CD4-positive, alpha-beta T cell treated with Interleukin-15 for 4 hours (primary cell): ENCODE measurements at places on chromosomes 11 and 22.

GRCh38 chr22:19376247-19376646 is 55.3 kb downstream of the HIRA start:
- DNase-seq: no peak

DNA sequence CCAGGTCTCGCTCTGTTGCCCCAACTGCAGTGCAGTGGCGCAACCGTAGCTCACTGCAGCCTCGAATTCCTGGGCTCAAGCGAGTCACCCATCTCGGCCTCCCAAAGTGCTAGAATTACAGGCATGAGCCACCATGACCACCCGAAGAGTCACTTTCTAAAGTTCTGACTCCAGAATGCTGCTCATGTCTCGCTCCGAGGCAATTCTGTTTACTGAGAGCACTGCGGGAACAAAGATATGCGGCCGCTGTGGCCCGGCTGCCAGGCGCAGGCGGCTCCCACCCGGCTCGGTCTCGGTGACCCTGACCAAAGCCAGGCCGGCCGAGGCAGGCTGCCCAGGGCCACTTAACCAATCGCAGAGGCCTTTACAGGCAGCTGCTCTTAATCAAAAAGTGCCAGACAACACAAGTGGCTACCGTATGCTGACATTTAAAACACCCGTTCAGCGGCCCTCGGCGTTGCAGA is 78.7 kb downstream of the PHF21B start:
- DNase-seq: no peak

DNA sequence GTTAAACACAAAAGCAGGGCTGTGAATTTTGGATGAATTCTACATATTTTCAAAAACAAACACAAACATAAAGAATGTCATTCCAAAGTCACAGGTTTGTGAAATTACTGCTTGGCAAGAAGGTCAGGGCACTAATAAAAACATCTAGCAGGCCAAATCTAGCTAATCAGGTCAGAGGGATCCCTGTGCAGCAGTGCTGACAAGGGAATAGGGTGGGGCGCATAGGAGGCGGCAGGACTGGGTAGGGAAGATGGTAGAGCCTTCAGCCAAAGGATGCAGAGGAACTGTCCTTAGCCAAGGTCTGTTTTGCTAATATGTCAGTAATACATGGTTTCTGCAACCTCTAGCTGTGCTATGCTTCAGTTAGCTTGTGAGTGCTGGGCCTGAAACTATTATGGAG is 396.6 kb downstream of the TENM4 start:
- no peak for DNase-seq

GRCh38 chr11:132913295-132913694 is 619.0 kb downstream of the OPCML start:
- no peak for DNase-seq
